ENCODE measurements at places on chromosomes 11 and 22.

DNA sequence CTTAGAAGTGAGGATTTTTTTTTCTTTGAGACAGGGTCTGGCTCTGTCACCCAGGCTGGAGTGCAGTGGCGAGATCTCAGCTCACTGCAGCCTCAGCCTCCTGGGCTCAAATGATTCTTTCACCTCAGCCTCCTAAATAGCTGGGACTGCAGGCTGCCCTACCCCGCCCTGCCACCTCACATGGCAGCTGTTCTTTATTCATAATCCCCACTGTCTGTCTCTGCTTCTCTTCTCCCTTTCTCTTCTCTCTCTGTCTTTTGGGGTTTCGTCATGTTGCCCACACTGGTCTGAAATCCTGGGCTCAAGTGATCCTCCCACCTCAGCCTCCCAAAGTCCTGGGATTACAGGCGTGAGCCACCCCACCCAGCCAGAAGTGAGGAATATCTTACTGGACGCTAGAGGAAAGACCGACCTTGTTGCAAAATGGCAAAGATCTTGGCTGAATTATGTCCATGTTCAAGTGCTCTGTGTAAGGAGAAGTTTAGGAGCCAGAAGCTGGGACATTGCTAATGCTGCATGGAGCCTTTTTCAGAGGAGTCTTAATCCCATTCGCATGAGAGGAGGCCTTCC, 21.9 kb downstream of the KRTAP5-5 start:
- no peak for DNase-seq

DNA sequence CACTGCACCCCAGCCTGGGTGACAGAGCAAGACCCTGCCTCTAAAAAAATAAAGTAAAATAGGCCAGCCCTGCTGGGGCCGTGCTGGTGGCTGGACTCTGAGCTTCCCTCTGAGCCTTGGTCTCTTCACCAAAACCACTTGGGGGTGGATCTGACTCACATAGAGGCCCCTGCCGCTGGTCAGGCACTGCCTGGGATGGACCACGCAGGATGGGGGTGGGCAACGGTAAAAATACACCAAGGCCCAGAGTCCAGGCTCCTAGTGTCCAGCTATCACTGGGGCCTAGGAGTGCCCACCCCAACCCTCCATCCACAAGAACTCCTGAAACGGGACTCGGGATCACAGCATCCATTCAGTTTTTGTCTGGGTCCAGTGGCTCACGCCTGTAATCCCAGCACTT, 12.3 kb upstream of the UPK3A start:
- DNase-seq, result no peak

DNA sequence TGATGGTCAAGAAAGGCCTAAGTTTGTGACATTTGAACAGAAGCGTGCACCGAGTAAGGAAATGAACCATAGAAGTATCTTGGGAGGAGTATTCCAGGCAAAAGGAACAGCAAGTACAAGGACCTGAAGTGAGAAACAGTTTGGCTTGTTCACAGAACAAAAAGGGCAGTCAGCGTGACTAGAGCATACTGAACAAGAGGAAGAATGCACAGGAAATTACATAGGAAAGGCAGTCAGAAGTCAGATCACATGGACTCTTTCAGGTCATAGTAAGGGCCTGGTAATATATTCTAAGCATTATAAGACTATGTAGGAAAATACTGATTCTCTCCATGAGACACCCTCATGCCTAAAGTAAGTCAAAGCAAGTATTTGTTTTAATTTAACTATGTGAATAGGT, 52.3 kb upstream of the GAB2 start:
- DNase-seq, result no peak

DNA sequence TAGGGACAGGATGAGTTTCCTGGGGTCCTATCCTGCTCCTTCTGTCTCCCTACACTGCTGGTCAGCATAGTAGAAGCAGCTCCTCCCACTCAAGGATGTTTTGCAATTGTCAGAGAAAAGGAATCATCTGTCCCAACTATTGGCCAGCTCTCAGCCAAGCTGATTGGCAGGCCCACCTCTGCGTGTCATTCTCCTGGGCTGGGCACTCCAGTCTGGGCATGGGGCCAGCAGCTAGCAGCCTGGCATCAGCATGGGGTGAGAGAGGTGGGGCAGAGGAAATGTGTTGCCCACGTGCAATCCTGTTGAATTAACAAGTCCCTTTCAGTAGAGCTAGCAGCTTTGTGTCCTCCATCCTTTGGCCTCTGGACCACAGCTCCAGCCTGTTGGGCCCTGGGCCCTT, 14.1 kb downstream of the ANKK1 start:
- DNase-seq, result no peak

DNA sequence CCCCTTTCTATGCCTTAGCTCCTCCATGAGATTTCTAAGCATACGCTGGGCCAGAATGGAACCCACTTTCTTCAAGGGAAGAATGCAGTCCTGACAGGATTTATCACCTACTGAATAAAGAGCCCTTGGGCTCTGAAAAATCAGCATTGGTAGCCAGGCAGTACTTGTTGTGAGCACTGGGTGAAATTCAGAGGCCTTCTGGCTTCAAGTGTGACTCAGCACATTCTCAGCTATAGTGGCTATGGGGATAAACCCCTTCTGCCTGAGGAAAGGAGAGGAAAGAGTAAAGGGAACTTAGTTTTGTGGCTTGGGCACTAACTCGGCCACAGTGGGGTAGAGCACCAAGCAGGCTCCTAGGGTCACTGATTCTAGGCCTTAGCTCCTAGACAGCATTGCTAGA, 574.8 kb downstream of the JRKL start:
- DNase-seq, result no peak

GRCh38 chr11:62671608-62672389, at the start of the genes LBHD1 and UQCC3:
Gene LBHD1, minus strand, starts transcription at chr11:62672267. Its CDS starts 2,236 bp downstream, at chr11:62670031.
Gene UQCC3, plus strand, starts transcription at chr11:62671673. Its CDS starts 73 bp downstream, at chr11:62671746.
- peak; percentile 41 for DNase-seq

DNA sequence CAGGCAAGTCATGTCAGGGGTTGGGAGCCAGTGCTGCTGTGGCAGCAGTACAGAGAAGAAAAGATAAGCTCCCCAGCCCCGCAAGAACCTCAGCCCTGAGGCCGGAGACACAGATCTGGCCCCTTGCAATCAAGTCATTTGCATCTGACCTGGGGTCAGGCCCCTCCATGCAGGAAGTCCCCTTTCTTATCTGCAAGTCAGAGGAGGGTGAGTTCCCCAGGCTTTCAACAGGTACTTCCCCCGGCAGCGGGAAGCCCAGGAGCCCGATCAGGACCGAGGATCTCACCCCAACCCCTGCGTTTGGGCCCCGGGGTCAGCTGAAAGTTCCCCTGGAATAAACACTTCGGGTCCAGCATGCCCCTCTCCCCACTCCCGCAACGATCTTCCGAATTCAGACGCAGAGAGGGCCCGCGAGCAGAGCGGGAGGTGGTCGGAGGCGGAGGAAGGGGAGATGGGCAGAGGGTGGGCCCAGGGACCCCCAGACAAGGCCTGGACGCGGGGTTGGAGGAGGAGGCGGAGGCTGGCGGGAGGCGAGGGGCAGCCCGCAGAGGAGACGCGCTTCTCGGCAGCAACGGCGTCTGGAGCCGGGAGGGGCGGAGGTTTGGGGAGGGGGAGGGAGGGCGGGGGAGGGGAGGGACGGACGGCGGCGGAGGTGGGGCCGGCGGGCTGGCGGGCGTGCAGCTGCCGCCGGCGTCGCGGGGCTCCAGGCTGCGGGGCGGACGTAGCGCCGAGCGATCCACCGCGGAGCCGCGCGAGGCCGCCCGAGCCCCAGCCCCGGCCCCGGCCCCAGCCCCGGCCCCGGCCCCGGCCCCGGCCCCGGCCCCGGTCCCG, at the start of gene TSPAN18:
Gene TSPAN18, plus strand, starts transcription at position 680 of the 831 bp plus-strand sequence. CDS start 179,455 bp downstream, outside the sequence.
- DNase-seq, result no peak

DNA sequence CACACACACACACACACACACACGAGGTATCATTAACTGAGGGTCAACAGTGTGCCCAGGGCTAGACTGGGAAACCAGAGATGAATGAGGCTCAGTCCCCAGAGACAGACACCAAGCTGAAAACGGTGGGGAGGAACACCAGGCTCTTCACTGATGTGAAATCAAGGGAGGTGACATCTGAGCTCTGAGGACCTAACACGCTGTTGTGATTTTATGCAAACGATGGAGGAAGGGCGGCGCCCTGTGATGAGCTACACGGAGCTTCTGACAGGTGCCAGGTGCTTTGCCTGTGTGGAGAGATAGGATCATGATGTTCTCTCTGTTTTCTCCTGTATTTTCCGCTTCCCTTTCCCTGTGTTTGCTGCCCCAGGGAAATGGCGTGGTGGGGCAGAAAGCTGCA, 6.5 kb upstream of the CYB5R3 start:
- no peak for DNase-seq

DNA sequence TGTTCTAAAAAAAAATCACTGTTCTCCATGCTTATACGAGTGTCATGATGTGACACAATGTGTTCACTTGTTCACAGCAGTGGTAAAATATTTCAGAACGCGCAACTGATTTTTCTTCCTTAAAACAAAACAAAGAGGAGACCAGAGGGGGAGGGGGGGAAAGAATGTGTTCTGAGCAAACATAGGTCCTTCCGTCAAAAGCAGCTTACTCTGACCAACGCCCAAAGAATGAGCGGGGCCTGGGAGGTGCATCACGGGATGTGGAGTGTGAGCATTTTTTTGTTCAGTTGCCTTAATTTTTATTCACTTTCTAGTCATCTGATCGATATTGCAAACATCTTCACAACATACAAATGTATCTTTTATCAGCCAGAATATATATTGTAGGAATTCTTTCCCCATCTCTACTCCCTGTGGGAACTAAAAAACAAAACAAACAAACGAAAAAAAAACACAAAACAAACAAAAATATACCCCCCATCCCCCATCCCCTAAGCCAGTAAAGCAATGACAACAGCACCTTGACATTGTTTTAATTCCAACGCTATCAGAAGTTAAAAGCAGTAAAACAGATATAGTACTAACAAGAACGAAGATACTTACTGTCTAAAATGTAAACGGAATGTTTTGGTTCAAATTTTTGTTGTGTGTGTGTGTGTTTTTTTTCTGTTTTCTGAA, 43.3 kb downstream of the BDNF start:
- no peak for DNase-seq

- no peak for DNase-seq
Measured at GRCh38 chr22:49481659-49482399, 345.8 kb downstream of the BRD1 start.

- no peak for DNase-seq
Measured at GRCh38 chr11:35618497-35619115, 346 bp downstream of the FJX1 start.
